ENCODE measurements at places on chromosomes 5 and 9.

- no peak for DNase-seq
Observed at GRCh38 chr5:78424665-78425064, 64.2 kb downstream of the SCAMP1 start.

DNA sequence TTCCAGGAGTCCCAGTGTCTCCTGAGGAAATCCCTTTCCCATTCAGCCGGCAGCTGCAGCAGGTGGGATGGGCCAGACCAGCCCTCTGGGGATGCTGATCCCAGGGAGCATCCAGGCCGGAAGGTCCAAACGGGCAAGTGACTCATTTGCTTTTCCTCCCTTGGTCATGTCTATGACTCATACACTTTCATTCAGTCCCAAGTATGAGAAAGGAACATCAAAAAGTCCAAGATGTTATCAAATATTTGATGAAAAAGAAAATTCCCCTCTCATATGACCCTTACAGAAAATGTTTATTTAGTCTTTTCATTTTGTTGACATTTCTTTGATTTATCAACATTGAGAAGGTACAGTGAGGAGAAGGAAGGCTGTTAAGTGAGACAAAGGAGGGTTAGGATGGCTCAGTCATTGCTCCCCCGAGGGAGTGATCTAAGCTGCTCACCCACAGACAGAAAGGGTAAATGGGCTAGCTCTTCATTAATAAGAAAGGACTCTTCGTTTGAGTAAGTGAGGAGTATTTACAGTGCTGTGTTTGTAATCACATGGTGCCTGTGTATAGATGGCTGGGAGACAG, 117.6 kb upstream of the ANKRD55 start:
- no peak for DNase-seq

DNA sequence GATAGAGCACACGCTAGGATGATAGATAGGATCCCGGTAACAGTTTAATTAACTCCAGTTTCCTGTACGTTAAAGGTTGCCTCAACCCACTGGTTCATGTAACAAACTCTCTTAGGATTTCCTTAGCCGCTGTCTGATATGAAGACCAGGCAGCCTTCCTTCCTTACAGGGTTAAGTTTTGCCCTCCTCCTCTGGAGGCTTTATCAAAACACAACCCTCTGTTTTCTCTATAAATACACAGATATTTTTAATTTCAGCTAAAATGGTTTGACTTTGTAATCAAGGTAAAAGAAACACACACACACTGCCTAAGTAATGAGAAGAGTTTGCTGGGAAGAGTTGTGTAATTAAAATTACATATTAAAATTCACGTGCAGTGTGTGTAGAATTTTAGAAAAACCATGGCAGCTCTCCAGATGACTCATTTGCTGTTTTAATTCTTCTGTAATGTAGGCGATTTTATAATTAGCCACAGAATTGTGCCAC, 369.8 kb downstream of the CSNK1G3 start:
- DNase-seq: no peak

GRCh38 chr5:79851391-79851863, 139.6 kb downstream of the MTX3 start:
- DNase-seq: no peak

- DNase-seq: no peak
Observed at GRCh38 chr9:6441269-6441668, 28.3 kb downstream of the UHRF2 start.

- DNase-seq: no peak
Observed at GRCh38 chr5:54700986-54701578, 183.5 kb downstream of the SNX18 start.

DNA sequence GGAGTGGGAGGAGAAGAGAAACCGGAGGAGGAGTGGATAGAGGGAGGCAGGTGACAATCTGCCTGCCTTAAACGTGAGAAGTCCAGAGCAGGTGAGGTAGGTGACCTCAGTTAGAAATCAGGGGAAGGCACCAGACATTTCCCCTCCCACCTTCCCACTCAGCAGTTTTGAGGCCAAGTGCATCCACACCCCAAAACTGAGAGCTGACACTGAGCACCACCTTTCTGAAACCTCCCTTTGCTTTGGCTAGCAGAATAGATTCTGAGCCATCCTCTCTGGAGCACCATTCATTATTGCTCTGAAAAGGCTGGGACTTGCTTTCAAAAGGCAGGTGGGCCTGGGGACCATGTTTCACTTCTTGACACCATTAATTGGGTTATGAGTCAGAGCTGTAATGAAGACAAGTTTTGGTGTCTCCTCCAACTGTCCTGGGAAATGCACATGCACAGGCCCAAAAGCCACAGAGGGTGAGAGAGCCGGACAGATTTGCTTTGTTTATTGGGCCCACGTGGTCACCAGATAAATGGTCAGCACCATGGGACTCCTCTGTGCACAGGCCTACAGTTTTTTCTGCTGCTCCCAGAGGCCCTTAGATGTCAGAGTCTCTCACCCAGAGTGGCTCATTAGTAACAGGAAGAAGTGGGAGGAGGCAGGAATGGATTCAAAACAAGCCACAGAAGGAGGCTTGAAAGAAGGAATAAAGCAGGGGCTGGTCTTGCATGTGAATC, 314.7 kb downstream of the TLE1 start:
- DNase-seq: no peak

GRCh38 chr5:91378752-91379211, 4.3 kb downstream of the ARRDC3 start:
- no peak for DNase-seq

DNA sequence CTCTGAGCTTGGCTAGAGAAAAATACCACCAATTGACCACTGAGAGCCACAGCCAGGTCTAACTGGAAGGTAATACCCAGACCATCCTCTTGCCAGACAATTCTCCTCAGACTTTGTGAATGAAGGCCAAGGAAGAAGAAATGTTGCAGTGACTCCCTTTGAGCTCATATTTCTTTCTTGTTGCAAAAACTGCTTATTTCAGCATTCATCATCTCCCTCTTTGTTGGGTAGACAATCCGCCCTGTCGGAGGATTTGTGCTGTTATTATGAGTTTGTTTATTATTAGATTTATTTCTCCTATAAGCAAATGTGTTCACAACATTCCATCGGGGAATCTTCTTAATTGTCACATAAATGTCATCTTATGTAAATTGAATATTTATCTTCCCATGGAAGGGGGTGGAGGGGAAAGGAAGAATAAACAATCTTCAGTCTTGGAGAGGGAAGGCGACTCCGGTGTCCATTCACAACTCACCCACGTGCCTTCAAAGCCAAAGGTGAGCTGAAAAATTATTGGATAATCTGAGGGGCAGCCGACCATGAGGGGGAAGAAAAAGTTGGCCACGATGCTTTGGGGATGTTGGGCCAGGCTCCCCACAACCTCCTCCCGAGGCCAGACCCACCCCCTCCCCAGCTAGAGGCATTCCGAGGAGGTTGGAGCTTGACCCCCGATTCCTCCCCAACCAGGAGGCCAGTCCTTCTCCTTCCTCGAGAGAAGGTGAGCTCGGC, 1.8 kb upstream of the JADE2 start:
- no peak for DNase-seq

- no peak for DNase-seq
Observed at GRCh38 chr5:98463676-98464075, 309.8 kb upstream of the RGMB start.

GRCh38 chr5:131795228-131795627, 1.6 kb downstream of the FNIP1 start:
- no peak for DNase-seq

GRCh38 chr5:157528036-157528632, 47.4 kb downstream of the ADAM19 start:
- no peak for DNase-seq

- DNase-seq: no peak
Observed at GRCh38 chr9:102845827-102846371, 149.2 kb upstream of the CYLC2 start.

- no peak for DNase-seq
Observed at GRCh38 chr5:179610109-179610902, 13.2 kb downstream of the HNRNPH1 start.

DNA sequence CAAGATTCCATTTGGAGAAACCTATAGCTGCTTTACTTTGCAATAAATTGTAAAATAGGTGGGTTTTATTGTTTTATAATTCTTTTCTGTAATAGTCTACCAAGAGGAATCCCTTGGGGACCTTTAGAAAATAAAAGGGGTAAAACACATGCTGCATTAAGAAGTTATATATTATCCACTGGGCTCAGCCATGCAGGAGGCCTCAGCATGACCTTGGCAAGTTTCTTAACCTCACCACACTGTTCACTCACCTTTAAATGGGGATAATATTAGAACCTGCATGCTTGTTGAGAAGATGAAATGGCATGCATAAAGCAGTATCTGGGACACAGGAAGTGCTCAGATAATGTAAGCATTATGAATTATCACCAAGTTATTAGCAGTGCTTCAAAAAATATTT, 120.2 kb downstream of the SEMA5A start:
- no peak for DNase-seq

- DNase-seq: no peak
Observed at GRCh38 chr5:107112216-107112615, 558.5 kb downstream of the EFNA5 start.

GRCh38 chr9:7234144-7234543, 476.4 kb downstream of the KDM4C start:
- DNase-seq: no peak

GRCh38 chr5:172823840-172824362, 10.2 kb upstream of the ERGIC1 start:
- no peak for DNase-seq

GRCh38 chr5:95836544-95836943, 14.0 kb upstream of the GLRX start:
- no peak for DNase-seq

DNA sequence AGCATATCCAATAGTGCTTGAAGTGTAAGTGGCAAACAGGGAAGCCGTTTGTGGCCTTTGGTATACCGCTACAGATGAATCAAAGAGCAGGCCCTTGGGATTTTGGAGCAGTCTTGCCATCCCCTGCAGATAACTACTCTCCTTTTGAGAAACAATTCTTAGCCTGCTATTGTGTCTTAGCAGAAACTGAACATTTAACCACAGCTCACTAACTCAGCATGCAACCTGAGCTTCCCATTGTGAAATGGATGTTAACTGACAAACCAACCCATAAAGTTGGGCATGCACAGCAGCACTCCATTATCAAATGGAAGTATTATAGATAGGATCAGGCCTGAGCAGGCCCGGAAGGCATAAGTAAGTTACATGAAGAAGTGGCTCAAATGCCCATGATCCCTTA, 315.3 kb upstream of the PTGER4 start:
- no peak for DNase-seq

DNA sequence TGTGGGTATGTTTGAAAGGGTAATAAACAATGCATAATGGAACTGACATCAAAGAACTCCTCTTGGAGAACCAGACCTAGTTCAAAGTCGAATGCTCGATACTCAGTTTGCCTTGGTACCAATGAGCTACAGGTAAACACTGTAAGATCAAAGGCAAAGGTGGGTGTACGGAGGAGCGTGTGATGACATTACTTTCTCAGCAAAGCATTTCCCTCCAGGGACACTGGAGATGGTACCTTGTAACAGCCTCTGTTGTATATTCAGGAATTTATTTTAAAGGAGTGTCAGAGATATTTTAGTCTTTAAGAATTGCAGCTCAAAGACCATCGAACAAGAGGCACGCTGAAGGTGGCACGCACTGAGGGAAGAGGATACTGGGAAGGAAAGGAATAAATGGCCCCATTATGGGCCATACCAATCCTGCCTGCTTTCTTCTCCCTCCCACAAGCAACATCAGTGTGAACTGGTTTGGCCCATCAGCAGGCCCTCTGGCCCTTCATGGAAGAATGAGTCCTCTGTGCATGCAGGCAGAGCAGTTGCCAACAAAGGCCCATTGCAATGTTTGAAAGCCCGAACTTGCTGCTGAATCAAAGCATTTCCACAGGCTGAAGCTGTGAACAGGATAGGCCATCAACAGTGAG, 410.2 kb downstream of the ACTL7B start:
- no peak for DNase-seq

DNA sequence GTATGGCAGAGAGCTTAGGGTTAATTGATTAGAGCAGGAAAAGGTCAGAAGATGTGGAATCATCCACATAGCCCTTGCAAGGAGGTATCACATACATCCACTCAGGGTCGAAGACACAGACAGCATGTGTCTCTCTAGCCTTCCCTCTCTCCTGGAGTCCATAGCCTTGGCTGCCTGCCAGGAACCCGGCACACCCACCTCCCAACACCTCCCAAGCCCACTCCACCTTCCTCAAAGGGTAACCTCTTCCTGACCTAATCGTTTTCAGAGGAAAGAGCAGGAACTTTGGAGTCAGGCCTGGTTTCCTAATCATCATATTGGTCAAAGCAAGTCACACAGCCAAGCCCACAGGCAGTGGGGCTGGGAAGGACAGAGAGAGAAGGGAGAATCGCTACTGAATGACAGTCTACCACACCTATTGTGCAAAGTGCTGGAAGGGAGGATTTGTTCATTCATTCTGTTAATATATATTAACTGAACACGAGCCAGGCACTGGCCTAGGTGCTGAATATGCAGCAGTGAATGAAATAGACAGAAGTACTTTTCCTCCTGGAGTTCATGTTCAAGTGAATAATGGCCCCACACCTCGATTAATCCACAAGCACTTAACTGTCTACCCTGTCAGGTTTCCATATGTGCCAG, 107.8 kb downstream of the KCNIP1 start:
- DNase-seq: no peak

DNA sequence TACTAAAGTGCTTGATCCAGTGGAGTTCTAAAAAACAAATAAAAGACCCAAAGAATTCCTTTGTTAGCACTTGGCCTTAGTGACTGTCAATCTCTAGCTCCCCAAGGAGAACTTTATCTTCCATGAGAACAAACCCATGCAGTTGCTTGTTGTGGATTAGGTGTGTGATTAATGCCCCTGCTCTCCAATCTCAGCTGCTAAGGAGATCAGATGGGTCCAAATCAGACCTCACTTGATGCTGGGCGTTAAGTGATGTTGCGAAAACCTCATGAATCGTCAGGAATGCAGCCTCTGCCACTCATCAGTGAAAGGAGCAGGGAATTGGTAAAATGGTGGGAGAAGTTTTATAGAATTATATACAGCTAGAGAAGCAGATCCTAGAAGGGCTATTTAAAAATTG, 133.7 kb downstream of the DMAC1 start:
- no peak for DNase-seq

- no peak for DNase-seq
Observed at GRCh38 chr5:91384671-91385430, 1.7 kb upstream of the ARRDC3 start.

DNA sequence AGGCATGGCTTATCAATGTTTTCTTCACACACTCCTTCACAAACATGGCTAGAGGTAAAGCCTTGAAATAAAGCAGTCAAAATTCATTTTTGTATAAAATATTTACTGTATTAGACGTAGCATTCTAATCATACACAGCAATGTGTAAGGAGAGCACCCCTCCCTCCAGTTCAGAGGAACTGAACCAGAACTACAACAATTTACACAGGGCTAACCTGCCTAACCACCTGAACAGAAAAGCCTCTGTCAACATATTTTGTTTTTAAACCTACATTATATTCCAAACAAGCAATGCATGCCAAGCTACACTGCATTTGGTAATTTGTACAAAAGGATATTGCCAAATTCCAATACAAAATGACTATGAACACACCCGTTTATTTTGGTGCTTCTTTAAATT, 41.6 kb downstream of the MLLT3 start:
- no peak for DNase-seq

- no peak for DNase-seq
Observed at GRCh38 chr5:167304834-167305469, 986.5 kb upstream of the WWC1 start.

Data from activated CD4-positive, alpha-beta T cell treated with anti-CD3 and anti-CD28 coated beads, Interleukin-2, amount 50 U/mL, for 1 hour (primary cell).